ENCODE measurements at places on chromosomes 5 and 9. TPM values are rescaled to one million over a fixed set of nuclear protein-coding genes. Genes with fewer than 3 reads are reported as not detected.

Gene FAM169A
- total RNA-seq = 0.17 TPM

Gene COL27A1
- 2.0 TPM for total RNA-seq

Gene RAB14
- total RNA-seq = 20.5 TPM

Gene SLC6A18
- total RNA-seq = not detected

Gene UBE2QL1
- total RNA-seq = under 0.01 TPM

Gene PCDHGC5
- total RNA-seq = 3.5 TPM

Gene PDGFRB
- total RNA-seq = 71.1 TPM

Gene PLAC8L1
- not detected for total RNA-seq

Gene ARID3C
- not detected for total RNA-seq

Gene STARD4
- 36.3 TPM for total RNA-seq

Gene QRFP
- total RNA-seq = not detected

Gene CRHBP
- 0.26 TPM for total RNA-seq

Gene LHX6
- total RNA-seq = not detected

Gene CEL
- 0.32 TPM for total RNA-seq

Gene C9orf78
- 58.6 TPM for total RNA-seq

Gene HTR4
- total RNA-seq = not detected

Gene CDX1
- not detected for total RNA-seq

Gene IFT74
- total RNA-seq = 10.0 TPM

Gene NR6A1
- 0.26 TPM for total RNA-seq

Gene CCNJL
- under 0.01 TPM for total RNA-seq

Gene SV2C
- not detected for total RNA-seq

Gene GRM6
- total RNA-seq = under 0.01 TPM

Gene FOXD1
- total RNA-seq = 3.3 TPM

Gene TTLL11
- 2.5 TPM for total RNA-seq

Gene DOK3
- 1.1 TPM for total RNA-seq

Gene C9orf153
- total RNA-seq = 0.32 TPM

Gene KCTD16
- total RNA-seq = 0.26 TPM

Gene GFRA3
- not detected for total RNA-seq

Gene UBE2B
- 10.7 TPM for total RNA-seq

Gene SNAPC4
- 4.6 TPM for total RNA-seq

Gene TPRN
- total RNA-seq = 3.9 TPM

Gene SLCO4C1
- total RNA-seq = under 0.01 TPM

Gene PCDHGA6
- total RNA-seq = 3.9 TPM

Gene IER5L
- total RNA-seq = 32.1 TPM

Gene CTXN3
- not detected for total RNA-seq

Gene PPP1R26
- total RNA-seq = 5.7 TPM

Gene SLC22A4
- total RNA-seq = 4.4 TPM

Gene PCDHA9
- total RNA-seq = 0.16 TPM

Data from bronchial smooth muscle cell (primary cell).